Eye (tissue), 1 donor: ENCODE measurements at places on chromosomes 3 and 15.

DNA sequence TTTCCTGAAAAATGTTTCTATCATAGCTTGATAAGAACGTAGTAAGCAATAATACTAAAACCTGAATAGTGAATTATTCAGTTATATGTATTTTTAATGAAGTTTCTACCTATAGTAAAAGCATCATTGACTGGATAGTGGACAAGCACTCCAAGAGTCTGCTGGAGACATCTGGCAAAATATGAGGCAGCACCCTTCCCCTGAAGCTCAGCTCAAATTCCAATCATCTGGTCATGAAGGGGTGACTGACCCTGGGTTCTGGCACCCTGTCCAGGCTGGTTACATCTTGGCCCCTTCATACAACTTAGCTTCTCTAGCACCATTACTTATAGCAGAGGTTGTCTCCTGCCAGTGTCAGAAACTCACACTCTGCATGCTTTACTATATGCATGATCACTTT is 455.4 kb downstream of the RAP2B start:
- no peak for DNase-seq

DNA sequence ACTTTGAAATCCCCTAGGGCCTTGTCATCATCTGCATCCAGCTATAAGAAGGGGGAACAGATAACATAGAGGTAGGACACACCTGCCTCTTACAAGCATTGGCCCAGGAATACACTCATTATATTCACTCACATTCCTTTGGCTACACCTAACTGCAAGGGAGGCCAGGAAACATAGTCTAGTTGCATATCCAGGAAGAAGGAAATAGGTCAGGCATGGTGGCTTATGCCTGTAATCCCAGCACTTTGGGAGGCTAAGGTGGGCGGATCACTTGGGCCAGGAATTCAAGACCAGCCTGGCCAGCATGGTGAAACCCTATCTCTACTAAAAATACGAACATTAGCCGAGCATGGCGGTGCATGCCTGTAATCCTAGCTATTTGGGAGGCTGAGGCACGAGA is 48.8 kb downstream of the GTPBP8 start:
- no peak for DNase-seq

DNA sequence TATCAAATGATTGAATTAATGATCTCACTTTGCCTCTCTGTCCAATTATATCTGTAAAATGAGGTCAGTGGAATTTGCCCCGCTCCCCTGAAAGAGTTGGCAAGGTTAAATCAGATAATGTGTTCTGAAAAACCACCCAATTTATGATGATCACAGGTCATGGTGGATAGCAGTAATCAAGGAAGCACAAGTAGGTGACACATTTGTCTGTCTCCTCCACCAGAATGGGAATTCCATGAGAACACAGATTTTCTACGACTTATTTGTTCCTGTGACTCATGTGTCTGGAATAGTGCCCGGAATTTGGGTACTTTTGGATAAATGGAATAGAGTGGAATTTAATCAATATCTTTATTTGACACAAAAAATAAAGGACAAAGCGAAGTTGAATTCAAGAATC is 220.9 kb upstream of the SUCLG2 start:
- no peak for DNase-seq

- no peak for DNase-seq
Observed at GRCh38 chr15:25177955-25178801, 223.4 kb downstream of the SNRPN start.

GRCh38 chr3:37492468-37492867 is 318.1 kb upstream of the LRRFIP2 start:
- no peak for DNase-seq

DNA sequence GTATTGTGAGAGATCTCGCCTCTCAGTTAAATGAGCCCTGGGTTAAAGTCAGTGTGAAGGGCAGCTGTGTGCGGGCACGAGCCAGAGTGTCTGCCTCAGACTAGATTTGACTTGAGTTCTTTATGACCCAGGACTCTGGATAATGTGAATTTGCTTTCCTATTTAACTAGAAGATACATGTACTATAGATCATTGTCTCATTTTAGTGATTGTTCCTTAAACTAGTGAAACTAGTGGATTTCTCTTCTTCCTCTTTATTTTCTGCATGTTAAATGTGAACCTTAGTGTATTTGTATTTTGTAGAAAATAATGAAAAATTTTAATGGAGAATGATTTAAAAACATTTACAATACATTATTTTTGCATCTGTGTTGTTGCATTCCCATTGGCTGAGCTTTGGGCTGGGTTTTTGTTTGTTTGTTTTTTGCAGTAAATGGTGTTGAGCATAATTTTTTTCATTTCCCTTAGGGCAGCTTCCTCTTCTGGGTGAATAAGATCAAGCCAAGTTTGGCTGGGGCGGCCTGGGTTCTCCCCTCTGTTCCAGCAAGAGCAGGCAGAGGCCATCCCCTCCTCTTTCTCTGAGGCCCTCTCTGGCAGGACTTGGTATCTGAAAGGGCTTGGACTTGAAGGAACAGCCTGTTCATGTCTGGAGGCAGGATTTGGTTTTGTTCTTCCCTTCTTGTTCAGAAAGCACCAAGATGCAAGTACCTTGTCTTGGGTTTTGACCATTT is 15.0 kb downstream of the GCSAM start:
- DNase-seq: no peak

DNA sequence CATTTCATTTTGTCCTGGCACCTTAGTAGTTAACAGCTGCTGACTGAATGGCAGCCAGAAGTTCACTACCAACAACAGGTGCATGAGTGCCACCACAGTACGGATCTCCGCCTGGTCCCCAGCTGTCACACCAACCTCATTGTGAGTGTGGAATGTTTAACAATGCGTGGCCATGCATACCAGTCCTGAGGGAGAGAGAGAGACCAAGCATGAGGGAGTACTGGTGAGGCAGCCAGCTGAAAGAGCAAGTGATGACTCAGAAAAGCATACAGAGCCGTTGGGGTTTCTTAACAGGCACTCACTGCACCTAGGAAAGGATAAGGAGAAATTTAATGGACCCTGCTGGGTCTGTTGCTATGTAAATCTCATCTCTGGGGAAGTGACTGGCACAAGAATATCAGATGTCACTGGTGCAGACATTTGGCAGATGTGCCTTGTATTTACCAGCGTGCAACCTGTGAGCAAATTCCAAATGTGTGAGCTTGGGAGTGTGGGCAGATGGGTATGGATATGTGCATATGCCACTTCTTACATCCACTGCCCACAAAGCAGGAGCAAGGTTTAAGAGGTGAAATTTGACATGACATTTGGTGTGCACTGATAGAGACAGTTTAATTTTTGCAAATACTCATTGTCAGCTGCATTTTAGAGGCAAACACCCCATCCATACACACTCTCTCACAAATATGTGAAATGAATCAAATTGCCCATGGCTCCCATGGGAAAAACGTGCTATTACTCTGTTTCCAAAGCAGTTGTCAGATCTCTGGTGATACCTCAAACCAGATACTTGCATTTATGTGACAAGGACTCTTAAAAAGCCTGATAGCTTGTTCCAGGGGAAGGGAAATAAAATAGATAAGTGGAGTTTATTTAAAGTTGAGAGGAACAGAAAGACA is 245.2 kb upstream of the ARPP21 start:
- DNase-seq: peak; percentile 84

DNA sequence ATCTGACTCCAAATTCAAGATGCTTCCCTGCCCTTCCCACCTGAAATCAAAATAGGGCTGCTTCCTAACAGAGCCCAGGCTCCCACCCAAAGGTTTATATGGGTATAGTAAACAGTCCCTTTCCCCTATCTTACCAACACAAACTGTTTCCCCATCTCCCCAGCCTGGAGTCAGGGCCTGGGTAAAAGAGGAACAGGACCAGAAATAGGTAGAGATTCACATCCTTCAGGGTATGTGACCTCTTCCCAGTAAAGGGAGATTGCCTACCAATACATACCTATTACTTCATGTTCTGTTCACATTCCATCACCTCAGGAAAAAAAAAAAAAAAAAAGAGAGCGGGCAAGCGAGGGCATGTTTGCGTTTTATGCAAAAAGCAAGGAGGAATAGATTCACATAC is 9.7 kb upstream of the SHF start:
- DNase-seq: no peak

GRCh38 chr3:87792534-87793336 is 266.1 kb downstream of the CGGBP1 start:
- peak; percentile 63 for DNase-seq

DNA sequence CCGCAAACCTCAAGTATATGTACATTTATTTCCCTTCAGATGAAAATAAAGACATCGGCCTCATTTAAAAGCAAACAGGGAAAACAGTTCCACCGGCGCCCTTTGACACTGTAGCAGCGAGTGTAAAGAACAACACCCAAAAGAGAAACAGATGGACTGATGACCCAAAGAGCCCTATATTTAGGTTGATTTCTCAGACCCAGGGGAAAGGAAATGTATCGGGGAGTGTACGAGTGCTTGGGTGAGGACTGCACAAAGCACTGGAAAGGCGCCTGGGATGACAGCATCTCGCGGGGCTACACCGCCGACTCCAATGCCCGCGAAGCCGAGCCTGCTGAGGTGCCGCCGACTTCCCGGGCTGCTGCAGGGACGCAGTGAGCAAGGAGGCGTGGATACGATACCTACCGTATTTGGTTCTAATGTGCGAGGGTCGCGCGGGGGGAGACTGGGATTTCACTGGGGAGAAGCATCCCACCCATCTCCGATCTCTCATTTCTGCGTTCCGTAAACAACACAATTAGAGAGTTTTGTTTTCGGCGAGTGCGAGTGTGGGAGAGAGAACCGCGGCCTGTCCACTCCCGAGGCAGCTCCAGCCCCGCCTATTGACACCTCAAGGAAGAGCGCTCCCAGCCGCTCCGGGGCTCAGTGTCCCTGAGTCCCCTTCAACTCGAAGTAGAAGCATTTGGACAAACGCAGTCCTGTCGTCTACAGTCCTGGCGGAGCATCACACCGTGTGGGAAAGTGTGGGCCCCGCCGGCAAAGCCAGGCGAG is 2.0 kb downstream of the MECOM start:
- DNase-seq: no peak

GRCh38 chr15:32125595-32125994 is 95.3 kb downstream of the CHRNA7 start:
- no peak for DNase-seq
